Left lobe of liver (tissue), 2 donors: ENCODE measurements at places on chromosomes 16 and 17. TPM values are rescaled to one million over a fixed set of nuclear protein-coding genes. Genes with fewer than 3 reads are reported as not detected.

The CCDC144A gene
- 0.43 TPM for total RNA-seq

The AOC2 gene
- 2.6 TPM for total RNA-seq

- DNase-seq, result no peak
These were observed 29.1 kb downstream of the TRIM16 start for GRCh38 chr17:15654886-15655561.

DNA sequence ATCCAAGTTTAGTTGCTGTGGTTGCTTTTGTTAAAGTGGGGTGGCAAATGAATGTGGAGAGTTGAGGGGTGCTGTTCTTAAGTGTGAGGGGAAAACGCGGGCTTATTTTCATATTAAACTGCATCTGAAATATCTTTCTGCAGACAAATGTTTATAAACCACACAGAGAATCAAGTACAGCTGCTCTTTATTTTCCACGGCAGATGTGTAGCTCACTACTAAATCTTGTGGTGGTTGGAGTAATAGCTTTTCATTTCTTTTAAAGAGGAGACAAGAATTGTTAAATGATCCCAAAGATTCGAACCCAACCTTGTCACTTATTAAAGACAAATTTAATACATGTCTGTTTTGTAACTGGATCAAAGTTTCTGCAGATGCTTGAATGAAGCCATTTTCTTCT lies 2.1 kb downstream of the CLTC start:
- no peak for DNase-seq

- no peak for DNase-seq
These were observed 1.6 kb upstream of the DHRS11 start for GRCh38 chr17:36590082-36590481.

DNA sequence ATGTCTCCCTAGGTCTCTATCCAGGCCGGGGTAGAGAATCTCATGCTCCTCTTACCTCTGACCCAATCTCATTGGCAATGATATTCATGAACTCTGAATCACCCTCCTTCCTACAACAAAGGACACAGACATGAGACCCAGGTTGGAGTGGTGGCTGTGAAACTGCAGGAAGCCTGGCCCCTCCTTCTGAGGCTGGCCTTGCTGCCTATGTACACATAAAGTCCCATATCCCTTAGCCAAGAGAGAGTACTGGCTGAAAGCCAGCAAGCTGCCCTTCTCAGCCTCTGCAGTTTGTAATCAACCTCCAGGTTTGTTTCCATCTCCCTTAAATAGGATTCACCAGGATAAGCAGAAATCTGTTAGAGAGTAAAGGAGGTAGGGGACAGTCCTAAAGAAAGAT lies 10.6 kb downstream of the AARSD1 start:
- DNase-seq, result no peak

The SAP30BP gene
- total RNA-seq, result 31.6 TPM

DNA sequence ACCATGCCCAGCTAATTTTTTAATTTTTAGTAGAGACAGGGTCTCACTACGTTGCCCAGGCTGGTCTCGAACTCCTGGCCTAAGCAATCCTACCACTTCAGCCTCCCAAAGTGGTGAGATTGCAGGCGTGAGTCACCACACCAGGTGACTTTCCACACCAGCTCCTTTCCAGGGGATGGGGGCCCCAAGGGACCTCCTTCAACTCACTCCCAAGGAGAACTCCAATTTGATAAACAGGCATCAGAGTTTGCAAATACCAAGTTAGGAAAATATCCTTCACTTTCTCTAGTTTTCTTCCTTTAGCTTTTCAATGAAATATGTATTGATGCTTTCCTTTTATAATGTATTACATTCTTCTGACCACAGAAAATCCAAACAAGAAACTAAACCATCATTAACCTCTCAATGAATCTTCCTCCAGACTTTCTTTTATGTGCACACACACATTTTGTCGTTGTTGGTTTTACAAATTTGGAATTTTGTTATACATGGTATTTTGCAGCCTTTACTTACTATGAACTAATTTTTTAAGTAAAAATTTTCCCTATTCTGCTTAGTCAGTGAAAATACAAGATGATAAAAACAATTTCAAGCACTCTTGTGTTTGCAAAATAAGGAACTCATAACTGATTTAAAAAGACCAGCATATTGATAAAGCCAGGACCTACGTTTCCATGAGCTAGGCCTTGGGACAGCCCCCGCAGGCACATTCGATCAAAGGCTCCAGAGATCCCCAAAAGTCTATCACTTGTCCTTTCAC lies 32.0 kb downstream of the GAS7 start:
- DNase-seq, result no peak

The SLC5A11 gene
- total RNA-seq, result 1.1 TPM

The SCNN1G gene
- not detected for total RNA-seq

GRCh38 chr17:37094391-37094790 lies 145.6 kb downstream of the AATF start:
- DNase-seq, result no peak

The WFIKKN2 gene
- 0.08 TPM for total RNA-seq

GRCh38 chr17:77963441-77963840 lies 4.9 kb downstream of the TNRC6C start:
- DNase-seq, result no peak

The VMO1 gene
- 8.2 TPM for total RNA-seq

DNA sequence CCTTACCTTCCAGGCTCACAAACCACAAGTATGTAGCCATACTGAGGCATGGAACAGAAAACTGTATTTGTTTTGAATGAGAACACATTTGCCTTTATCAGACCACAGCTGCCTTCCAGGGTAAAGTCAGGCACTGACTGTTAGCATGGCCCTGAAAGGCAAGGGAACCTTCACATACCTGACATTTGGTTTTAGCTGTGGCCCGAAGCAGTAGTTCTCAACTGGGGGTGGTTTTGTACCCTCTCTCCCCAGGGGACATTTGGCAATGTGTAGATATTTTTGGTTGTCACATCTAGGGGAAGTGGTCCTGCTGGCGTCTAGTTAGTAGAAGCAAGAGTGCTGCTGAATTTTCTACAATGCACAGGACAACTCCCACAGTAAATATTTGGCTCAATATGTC lies 9.2 kb downstream of the HERPUD1 start:
- DNase-seq, result no peak

GRCh38 chr17:48058393-48059124 lies 10.4 kb downstream of the NFE2L1 start:
- DNase-seq, result no peak

GRCh38 chr17:40284085-40284713 lies 3.5 kb upstream of the CDC6 start:
- no peak for DNase-seq

GRCh38 chr17:61878984-61879612 lies 15.8 kb upstream of the BRIP1 start:
- DNase-seq, result no peak

The GPATCH8 gene
- 11.0 TPM for total RNA-seq

DNA sequence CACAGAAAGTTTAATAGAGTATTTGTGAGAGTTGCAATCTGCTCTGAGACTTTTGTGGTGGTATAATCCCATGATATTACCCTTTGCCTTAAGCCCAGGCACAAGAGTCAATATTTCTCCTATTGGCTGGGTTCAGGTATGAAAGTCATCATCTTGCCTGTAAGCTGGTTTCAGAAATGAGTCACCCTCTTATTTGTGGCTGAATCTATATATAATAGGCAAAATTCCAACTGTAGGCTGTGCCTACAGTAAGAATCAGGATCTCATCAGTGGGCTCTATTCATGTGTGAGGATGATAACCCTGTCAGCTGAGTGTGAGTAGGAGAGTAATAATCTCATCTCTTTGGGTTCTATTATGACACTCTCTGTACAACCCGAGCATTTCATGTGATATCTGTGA lies 2103.1 kb downstream of the TP53TG3F start:
- no peak for DNase-seq

DNA sequence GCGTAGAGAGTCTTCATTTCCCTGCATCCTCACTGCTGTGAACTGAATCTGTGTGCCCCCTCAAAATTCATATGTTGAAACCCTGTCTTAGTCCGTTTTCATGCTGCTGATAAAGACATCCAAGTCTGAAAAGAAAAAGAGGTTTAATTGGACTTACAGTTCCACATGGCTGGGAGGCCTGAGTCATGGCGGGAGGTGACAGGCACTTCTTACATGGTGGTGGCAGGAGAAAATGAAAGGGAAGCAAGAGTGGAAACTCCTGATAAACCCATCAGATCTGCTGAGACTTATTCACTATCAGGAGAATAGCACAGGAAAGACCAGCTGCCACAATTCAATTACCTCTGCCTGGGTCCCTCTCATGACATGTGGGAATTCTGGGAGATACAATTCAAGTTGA lies 3.1 kb upstream of the CCDC42 start:
- no peak for DNase-seq

The KIF2B gene
- total RNA-seq, result not detected

- DNase-seq, result no peak
These were observed 31.1 kb downstream of the RANBP10 start for GRCh38 chr16:67775273-67775672.

- no peak for DNase-seq
These were observed 430 bp downstream of the BCAS3 start for GRCh38 chr17:60678118-60678444.

DNA sequence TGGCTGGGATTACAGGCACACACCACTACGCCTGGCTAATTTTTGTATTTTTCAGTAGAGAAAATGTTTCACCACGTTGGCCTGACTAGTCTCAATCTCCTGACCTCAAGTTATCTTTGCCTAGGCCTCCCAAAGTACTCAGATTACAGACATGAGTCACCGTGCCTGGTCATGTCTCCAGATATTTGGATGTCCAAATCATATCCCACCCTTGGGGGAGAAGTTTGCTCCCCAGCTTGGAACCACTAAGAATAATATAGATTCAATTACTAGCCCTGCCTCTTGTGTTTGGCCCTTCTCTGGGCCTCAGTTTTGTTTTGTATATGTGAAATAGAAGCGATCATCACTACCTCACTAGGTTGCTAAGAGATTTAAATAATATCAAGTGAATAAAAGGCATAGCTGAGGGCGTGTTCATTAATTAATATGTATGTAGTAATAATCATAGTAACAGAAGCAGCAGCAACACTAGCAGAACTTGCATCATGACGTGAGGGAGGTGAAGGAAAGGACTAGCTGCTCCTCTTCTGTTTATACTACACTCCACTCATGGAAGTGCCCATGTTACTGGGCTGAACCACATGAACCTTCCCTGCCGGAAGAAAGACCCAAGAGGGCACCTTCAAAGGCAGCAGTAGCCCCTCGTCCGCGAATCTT lies 253.6 kb upstream of the XYLT1 start:
- DNase-seq, result no peak

- no peak for DNase-seq
These were observed 26.6 kb upstream of the SRCIN1 start for GRCh38 chr17:38632334-38632733.
